Activated T-helper 1 cell treated with anti-CD3 and anti-CD28 coated beads, Interleukin-2, amount 50 U/mL, for 16 hours (primary cell): ENCODE measurements at places on chromosomes 6 and 20.
A peak's percentile ranks its signal among the peaks of the same experiment; 100 is the strongest.

DNA sequence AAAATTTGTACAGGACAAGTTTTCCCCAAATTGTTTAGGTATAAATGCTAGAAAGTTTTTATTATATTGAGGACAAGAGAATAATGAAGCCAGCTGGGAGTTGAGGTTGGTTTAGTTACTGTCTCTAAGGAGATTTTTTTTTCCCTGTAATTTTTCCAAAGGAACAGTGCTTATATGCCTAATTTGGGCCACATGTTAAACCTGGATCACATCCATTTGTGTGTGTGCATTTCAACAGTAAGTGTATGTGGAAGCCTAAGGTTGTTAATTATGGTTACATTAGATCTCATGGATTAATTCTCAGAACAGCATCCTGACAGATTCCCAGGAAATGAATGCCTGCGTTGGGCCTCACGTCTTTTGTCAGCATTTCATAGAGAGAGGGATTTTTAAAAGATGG lies 4.5 kb downstream of the IGF2R start:
- DNase-seq = no peak

- peak; percentile 19 for DNase-seq
Observed at GRCh38 chr20:51500311-51500710, 42.2 kb downstream of the NFATC2 start.

DNA sequence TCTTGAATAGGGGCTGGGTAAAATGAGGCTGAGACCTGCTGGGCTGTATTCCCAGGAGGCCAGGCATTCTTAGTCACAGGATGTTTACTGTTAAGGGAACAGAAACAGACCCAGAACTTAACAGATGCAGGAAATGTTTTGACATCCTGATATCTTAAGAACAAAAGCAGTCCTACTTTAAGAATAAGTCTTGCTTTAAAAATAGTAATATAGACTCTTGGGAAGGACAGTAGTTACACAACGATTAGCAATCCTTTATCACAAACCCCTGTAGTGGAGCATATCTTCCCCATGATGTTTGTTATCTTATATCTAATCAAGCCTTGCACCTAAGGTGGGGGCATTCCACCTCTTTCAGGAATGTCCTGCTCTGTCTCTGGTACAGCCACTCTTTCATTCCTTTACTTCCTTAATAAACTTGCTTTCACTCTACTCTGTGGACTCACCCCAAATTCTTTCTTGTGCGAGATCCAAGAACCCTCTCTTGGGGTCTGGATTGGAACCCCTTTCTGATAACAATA lies 493.7 kb upstream of the SULF2 start:
- no peak for DNase-seq

DNA sequence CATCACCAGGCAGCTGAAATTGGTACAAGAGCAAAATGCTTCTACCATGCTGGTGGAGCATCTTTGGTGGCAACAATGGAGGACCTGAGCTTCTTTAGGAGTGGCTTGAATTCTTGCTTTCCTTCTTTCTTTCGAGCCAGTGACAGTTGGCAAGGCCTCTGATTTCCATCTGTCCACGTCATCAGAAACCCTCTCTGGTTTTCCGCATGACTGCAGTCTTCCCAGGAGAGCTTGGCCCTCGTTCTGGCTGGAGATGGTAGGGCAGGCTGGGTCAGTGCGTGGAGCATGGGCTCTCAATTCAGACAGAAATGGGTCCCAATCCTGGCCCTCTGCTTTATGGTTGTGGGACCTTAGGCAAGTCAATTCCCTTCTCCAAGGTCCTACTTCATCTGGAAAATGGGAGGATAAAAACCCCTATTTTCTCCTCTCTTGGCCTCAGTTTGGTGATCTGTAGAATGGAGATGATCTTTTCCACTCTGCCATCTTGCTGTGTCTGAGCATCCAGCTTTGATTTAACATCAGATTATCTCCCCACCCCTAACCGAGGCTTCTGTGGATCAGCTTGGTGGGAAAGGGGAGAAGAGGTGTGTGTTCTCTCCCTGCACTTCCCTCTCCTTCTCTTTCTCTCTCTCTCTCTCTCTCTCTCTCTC lies 3.6 kb upstream of the BPIFB1 start:
- DNase-seq = no peak

DNA sequence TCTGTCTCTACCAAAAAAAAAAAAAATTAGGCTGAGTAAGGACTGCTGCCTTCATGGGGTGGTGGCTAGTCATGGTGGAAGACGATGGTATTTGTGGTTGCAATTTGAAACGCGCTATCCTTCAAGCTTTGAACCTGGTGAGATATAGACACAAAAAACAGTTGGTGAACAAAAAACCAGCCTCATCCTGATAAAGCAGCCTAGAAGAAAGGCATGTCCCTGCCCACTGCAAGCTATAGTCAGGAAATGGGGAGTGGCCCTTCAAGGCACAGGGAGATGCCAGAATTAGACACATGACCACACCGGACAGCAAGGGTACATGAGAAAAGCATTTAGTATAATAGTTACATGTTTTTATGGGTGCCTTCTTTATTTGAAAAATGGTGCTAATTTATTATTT lies 193.6 kb downstream of the NFATC2 start:
- no peak for DNase-seq

DNA sequence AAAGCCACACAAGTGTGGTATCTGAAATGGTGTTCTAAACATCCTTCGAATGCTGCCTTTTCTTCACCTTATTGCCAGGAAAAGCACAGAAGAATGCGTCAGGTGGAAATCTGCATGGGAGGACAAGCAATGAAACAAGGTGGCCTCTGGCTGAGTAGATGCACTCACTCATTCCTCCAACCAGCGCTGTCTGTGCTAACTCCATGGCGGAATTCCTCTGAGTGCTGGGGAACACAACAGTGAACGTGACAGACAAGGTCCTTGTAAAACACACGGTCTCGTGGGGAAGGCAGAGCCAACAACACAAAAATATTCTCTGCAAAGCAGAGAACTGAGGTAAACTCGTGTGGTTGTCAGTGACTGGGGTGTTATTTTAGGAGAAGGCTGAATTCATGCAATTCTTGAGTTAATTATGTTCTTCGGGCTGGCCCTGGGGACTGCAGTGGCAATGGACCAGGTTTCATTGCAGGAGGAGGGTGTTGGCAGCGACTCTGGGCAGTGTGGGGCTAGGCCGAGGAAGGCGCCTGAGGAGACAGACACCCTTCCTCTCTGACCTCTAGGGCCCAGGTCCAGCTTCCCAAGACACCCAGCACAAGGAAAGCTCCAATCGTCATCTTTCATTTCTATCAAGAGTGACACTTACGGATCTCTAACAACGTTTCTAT lies 339.7 kb downstream of the PRKN start:
- no peak for DNase-seq

DNA sequence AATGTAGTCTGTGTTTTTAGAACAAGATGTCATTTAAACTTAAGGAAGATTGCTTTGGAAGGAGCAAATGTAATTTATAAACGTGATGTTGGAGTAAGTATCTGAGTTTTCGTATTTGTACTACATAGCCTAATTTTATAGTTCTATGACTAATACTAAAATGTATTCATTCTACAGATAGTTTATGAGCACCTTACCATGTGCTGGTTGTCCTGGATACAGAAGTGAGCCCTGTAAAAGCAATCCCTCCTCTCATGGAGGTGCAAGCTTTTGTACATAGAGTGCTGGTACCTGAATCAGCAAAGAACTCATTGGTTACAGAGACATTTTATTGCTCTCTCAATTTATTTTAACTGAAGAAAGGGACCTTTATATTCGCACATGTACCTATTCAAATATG lies 27.1 kb downstream of the TBPL1 start:
- no peak for DNase-seq

DNA sequence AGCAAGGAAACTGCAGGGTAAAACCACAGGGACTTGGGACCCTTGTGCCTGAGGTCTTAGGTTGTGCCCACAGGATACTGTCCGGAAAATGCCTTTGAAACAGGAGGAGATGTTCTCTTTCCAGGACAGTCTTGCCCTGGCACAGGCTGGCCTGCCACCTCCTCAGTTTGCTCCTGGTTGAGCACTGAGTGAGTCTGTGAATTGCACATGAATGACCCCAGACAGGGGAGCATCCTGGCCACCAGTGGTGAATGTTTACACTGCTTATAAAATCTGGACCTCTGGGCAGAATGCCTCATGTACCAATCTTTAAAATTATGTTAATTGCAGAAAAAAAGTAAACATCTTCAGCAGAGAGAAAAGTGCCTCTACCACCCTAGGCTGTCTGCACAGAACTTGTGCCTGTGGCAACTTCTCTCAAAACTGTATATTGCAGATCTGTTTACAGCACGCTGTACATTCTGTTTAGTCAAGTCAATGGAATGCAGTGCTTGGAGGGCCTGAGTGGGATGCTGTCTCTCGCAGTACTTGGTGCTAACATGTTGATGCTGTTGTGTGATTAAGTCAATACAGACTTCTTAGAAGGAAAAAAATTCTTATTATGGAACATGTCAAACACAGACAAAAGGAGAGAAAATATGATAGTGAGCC lies 242.1 kb downstream of the SOD2 start:
- DNase-seq = no peak

- DNase-seq = no peak
Observed at GRCh38 chr6:129657483-129657882, 52.5 kb downstream of the ARHGAP18 start.

DNA sequence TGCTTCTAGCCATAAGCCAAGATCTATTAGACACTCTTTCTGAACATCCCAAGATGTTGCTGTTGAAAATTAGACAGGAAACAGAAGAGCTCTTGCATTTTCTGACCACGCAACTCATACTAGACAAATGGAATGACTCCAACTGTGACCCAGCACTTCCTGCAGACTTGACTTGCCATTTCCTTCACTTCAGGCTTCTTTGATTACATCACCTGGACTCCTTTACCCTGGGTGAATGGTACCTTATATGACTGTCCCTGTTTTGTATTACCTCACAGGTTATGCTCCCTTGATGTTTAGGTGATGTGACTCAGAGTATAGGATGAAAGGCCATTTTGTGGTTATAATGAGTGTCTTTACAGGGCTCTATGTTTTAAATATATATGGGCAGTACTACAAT lies 236.1 kb downstream of the BMP2 start:
- DNase-seq = no peak

DNA sequence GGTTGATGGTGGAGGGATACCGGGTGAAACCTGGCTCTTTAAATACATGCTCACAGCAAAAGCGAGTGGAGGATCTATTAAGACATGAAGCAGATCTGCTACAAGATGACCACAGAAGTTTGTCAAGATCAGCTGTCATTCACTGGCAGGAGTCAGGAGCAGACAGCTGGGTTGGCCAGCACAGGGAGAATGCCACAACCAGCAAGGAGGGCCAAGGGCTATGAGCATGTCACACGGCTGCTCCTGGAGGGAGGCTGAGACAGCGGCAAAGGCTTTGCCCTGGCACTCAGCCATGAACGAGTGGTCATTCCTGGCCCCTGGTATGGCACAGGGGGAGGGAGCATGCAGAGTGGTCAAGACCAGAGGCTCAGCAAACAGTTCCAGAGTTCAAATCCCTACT lies 77.6 kb downstream of the POPDC3 start:
- no peak for DNase-seq

GRCh38 chr6:55180258-55180657 lies 5.9 kb downstream of the HCRTR2 start:
- DNase-seq = no peak

DNA sequence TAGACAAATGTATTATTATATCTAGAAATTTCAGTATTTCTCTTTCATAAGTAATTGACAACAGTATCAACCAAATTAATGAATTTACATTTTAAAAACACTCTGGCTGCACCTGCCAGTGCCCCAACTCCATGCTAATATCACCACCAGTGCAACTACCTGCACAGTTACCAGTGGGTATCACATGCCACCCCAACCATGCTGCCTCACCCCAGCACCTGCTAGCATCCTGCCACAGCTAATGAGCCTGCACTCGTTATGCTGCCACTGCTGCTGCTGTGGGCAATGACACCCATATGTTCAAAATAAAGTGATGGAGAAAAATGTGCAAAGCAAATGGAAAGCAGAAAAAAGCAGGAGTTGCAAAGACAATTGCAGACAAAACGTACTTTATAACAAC lies 855.9 kb upstream of the MANEA start:
- DNase-seq = no peak

- DNase-seq = no peak
Observed at GRCh38 chr6:146433881-146434731, 109.5 kb upstream of the RAB32 start.

- no peak for DNase-seq
Observed at GRCh38 chr6:24149836-24150235, 23.8 kb downstream of the NRSN1 start.

GRCh38 chr20:22795871-22796270 lies 211.5 kb upstream of the FOXA2 start:
- no peak for DNase-seq

DNA sequence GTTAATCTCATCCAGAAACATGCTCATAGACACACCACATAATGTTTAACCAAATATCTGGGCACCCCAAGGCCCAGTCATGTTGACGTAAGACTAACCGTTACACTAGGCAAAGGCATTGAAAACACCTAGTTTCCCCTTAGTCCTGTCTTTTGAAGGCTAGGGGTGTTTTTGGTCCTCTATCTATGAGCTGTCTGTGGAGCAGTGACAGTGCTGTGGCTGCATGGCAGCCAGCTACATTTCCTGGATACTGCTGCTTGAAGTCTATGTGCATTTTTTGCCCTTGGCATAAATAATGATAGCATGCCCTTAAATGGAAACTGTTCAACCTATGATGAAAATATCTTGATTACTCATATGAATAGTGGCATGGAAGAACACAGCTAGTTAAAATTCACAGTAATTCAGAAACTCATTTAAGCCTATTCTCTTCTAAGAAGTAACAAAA lies 18.6 kb downstream of the FARS2 start:
- no peak for DNase-seq

DNA sequence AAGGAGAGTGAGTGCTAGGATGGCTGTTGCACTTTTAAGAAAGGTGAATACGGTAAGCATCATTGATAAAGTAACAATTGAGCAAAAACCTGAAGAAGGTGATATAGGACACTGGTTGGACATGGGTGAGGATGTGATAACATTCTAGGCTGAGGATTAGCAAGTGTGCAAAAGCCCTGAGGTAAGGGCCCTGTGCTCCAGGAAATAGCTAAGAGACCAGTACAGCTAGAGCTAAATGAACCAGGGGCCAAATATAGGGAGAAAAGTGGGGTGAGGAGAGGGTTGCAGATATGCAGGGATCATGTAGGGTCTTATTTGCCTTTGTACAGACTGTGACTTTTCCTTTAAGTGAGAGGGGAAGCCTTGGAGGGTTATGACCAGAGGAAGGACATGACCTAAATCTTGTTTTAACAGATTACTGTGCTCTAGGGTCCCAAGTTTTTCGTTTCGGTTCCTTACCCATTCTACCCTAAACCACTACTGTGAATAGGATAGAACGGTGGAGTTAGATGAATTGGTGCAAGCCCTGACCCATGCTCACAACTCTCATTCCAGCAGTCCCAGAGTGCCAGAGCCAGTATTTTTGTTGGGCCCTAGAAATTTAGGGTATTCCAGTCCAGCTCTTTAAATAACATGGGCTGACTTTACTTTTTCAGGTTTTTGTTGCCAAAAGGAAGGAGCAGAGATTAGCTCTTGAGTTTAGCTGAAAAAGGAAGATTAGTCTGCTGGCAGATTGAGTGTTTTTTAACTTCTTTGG lies 10.7 kb downstream of the MAPK14 start:
- DNase-seq = no peak

GRCh38 chr6:329888-330691 lies 37.8 kb downstream of the DUSP22 start:
- DNase-seq = no peak

GRCh38 chr6:71292001-71292400 lies 3.4 kb downstream of the OGFRL1 start:
- DNase-seq = no peak
